Uterus (tissue), 4 donors: ENCODE measurements at places on chromosomes 6 and 20. TPM values are rescaled to one million over a fixed set of nuclear protein-coding genes. Genes with fewer than 3 reads are reported as not detected.
A peak's percentile ranks its signal among the peaks of the same experiment; 100 is the strongest.

Gene PLA2G7
- 3.9 TPM for total RNA-seq

Gene TCF15
- total RNA-seq = not detected

DNA sequence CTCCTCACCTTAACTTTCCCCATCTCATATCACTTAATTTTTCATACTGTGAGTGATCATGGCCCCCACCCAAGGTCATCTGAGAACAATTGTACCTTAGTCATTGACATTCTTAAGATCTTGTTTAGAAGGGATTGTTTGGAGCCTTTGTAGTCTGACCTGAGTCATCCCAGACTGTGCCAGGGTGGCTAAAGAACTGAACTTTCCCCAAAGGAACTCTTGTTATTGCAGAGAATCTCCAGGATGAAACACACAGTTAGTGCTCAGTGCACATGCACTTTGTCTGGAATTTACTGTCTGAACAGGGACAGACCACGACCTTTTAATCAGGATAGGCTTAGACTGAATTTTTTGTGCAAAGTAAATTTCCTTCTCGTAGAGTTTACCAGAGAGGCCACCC is 112.6 kb upstream of the CCN2 start:
- H3K27ac ChIP-seq = peak overlapping the region; percentile 52
- H3K4me3 ChIP-seq = no peak overlapping the region
- H3K36me3 ChIP-seq = no peaks in the 10 kb centered on the region

DNA sequence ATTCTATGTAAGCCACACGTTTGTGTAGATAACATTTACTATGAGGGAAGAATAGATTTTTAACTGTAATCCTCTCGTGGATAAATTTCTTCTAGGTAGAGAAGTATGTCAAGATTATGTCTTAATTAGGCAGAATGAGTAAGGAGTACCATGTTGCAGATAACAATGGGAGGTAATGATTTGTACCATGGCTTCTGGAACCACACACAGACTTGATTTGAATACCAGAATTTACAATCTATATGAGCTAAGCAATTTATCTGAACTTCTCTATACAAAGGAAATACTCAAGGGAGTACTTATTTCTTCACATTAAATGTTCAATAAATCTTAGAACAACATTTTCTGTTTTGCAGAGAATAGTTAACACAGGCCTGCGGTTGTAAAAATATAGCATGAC is 51.5 kb downstream of the RPS12 start:
- H3K4me1 ChIP-seq = no peaks in the 10 kb centered on the region
- H3K4me3 ChIP-seq = no peak overlapping the region
- DNase-seq = no peak
- no peak overlapping the region for H3K27ac ChIP-seq
- H3K27me3 ChIP-seq = no peaks in the 10 kb centered on the region

Gene ID1
- total RNA-seq = 477 TPM

DNA sequence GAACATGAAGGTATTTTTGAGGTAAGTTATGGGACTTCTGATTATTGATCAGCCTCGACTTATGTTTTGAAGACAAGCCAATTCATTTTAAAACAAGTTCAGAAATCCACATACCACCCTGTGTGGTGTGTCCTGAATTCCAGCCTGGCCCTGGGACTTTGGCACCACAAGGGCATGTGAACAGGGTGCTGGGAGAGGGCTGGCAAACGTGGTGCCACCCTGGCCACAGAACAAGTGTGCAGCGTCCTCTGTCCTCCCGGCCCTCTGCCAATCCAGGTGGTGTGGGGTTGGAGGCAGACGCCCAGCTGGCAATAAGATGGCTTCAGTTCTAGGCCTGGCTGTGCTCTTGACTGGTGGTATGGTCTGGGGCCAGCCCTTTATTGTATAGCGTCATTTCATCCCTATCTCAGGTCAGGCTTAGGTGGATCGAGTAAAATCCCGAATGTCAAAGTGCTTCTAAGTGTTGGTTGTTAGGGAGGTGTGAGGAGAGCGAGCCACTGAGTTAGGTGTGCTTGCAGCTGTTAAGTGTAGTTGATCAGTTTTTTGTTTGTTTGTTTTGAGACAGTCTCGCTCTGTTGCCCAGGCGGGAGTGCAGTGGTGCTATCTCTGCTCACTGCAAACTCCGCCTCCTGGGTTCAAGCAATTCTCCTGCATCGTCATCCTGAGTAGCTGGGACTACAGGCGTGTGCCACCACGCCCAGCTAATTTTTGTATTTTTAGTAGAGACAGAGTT is 84.2 kb downstream of the RNF144B start:
- no peaks in the 10 kb centered on the region for H3K36me3 ChIP-seq
- H3K4me3 ChIP-seq = no peak overlapping the region
- no peak for DNase-seq
- H3K4me1 ChIP-seq = no peaks in the 10 kb centered on the region
- no peaks in the 10 kb centered on the region for H3K27me3 ChIP-seq

- no peaks in the 10 kb centered on the region for H3K27me3 ChIP-seq
- DNase-seq = no peak
- H3K36me3 ChIP-seq = no peaks in the 10 kb centered on the region
- H3K27ac ChIP-seq = no peak overlapping the region
Measured at GRCh38 chr6:25181923-25182322, 97.3 kb upstream of the CARMIL1 start.

DNA sequence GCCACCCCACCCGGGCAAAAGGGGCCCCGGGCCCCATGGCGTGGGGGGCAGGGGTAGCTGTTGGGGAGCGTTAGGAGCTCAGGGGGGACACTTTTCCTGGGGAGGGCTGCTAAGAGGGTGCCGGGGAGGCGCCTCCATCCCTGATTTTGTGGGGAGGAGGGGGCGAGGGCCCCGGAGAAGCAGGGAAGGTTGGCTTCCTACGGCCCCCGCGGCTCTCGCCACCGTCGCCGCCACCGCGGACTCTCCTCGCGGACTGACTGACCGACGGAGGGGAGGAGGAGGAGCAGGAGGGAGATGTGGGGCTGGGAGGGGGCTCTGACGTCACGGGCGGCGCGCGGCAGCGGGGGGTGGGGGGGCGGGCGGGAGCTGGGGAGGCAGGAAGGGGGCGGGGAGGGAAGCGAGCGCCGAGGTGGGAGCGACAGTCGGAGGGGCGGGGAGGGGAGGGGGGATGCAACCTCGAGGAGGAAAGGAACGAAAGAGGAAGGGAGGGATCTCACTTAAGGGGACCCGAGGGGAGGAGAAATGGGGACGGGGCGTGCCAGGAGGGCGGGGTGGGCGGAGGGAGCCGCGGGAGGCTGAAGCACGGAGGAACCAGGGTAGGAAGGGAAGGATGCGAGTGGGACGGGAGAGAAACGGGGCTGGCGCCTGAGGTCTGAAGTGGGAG is 5.1 kb downstream of the GABBR1 start:
- peak; percentile 85 for DNase-seq
- H3K27ac ChIP-seq = peak overlapping the region; percentile 91
- H3K4me3 ChIP-seq = peak overlapping the region; percentile 69
- no peaks in the 10 kb centered on the region for H3K4me1 ChIP-seq
- no peaks in the 10 kb centered on the region for H3K27me3 ChIP-seq

GRCh38 chr6:14984519-14984853 is 261.4 kb upstream of the JARID2 start:
- no peak overlapping the region for H3K4me3 ChIP-seq
- H3K36me3 ChIP-seq = no peaks in the 10 kb centered on the region
- no peak overlapping the region for H3K27ac ChIP-seq
- no peaks in the 10 kb centered on the region for H3K27me3 ChIP-seq
- H3K4me1 ChIP-seq = no peaks in the 10 kb centered on the region
- DNase-seq = no peak

GRCh38 chr20:10877342-10877741 is 203.5 kb upstream of the JAG1 start:
- no peaks in the 10 kb centered on the region for H3K4me1 ChIP-seq
- no peak overlapping the region for H3K4me3 ChIP-seq
- no peak for DNase-seq
- no peak overlapping the region for H3K27ac ChIP-seq
- no peaks in the 10 kb centered on the region for H3K36me3 ChIP-seq

DNA sequence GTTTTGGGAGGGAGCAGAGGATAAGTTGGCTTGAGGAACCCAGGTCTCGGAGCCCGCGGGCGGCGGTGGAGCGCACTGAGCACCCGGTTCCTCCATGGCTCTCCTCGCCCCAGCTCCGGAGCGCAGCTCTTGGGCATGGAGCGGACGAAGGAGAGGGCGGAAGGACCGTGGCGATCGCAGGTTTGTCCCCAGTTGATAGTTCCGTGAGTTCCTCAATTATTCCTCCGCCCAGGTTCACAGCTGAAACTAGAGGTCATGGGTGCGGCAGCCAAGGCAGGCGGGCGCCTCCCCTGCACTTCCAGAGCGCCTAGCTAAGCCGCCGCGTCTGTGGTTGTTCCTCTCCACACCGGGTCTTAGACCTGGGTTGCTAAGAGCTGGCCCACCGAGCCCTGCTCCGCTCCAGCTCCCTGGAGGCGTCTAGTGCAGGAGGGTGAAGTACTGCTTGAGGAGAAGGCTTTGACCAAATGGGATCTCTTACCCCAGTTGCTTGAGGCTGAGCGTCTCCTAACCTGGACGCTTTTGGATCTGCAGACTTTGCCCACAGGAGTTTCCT is at the start of gene HTR1B:
Gene HTR1B (minus strand): TSS at position 184 of the 553 bp plus-strand sequence. CDS start 88 bp downstream, at position 96.
- no peak for DNase-seq
- no peaks in the 10 kb centered on the region for H3K4me1 ChIP-seq
- peaks cover 5% of the 10 kb centered on the region for H3K27me3 ChIP-seq
- H3K27ac ChIP-seq = no peak within 1 kb of the TSS

Gene ZBTB22
- total RNA-seq = 3.8 TPM

DNA sequence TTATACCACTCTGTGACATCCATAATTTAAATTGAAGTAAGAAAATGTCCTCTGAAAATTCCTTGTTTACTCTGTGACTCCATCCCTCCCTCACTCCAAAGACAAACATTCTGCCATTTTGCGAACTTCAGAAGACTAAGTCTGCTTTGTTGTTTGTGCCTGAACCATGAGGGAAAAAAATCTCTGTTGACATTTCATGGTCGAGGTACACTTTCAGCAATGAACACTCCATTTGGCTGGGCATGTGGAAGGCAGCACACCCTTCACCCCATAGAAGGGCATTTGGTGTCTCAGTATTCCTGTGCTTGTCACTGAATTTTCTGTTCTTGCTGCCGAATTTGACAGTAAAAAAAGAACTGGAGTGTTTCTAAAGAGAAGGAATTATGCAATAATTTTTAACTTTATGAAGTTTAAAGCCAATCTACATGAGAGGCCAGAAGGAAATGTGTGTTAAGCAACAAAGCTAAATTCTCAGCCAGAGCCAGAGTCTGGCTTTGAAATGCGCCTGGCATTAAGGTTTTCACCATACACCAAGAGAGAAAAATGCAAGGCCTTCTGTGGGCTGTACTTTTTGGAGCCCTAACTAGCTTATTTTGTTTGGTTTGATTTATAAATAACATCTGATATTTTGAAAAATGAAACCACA is 4.7 kb upstream of the PBOV1 start:
- no peak for DNase-seq
- H3K36me3 ChIP-seq = no peaks in the 10 kb centered on the region
- no peak overlapping the region for H3K4me3 ChIP-seq
